Lower lobe of right lung (tissue), 2 donors: ENCODE measurements at places on chromosomes 1 and 21. TPM values are rescaled to one million over a fixed set of nuclear protein-coding genes. Genes with fewer than 3 reads are reported as not detected.
A peak's percentile ranks its signal among the peaks of the same experiment; 100 is the strongest.

ASCL5 gene
- total RNA-seq, result not detected

NTRK1 gene
- total RNA-seq, result 1.9 TPM

PDC gene
- total RNA-seq, result not detected

OPRD1 gene
- total RNA-seq, result not detected

SIKE1 gene
- 34.3 TPM for total RNA-seq

DNA sequence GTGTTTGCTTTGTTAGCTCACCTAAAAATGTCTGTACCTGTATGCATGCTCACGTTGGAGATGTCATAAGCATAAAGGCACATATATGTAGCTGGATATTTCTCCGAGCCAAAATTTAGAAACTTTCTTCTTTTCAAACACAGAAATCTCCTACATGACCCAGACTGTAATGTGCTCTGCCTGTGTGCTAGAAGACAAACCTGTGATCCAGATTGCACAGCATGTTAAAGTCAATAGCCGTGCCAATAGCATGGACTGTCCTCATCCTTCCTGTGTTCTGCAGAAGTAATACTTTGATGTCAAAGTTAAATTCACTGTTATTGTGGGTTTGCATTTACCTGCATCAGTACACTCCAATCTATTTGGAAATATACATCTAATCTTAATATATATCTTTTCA is 346.2 kb upstream of the ZRANB2 start:
- H3K27ac ChIP-seq, result no peak overlapping the region
- H3K4me3 ChIP-seq, result no peak overlapping the region
- H3K36me3 ChIP-seq, result no peaks in the 10 kb centered on the region
- DNase-seq, result no peak
- no peaks in the 10 kb centered on the region for H3K4me1 ChIP-seq

DNA sequence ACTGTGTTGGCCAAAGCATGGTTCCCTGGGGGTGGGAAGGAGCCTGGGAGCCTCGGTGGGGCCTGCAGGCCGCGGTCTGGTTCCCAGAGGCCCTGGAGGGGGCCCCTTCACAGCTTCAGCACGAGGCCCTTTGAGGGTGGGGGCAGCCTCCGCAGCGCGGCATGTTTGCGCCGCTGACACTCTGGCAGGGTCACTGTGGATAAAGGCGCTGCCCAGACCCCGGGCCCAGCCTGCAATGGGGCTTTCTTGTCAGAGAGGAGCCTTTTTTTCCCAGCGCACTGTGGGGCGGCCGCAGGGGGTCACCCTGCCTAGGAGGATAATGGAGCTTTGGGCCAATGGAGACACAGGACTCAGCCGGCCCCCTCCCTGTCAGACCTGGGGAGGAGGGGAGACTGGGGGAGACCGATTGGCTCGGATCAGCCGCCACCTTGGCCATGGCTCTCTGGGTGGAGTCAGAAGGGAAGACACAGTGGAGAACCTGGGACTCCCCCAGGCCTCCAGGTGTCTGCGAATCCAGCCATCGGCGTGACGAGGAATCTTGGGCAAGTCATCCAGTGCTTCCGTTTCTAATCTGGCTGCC is 26.0 kb downstream of the EPHB2 start:
- H3K27me3 ChIP-seq, result no peaks in the 10 kb centered on the region
- H3K4me1 ChIP-seq, result peaks cover 4% of the 10 kb centered on the region
- no peak overlapping the region for H3K4me3 ChIP-seq
- H3K36me3 ChIP-seq, result no peaks in the 10 kb centered on the region
- H3K27ac ChIP-seq, result no peak overlapping the region

GRCh38 chr1:115065021-115065420 is 24.3 kb downstream of the TSPAN2 start:
- peaks cover 8% of the 10 kb centered on the region for H3K4me1 ChIP-seq
- H3K36me3 ChIP-seq, result no peaks in the 10 kb centered on the region
- no peak overlapping the region for H3K4me3 ChIP-seq

GRCh38 chr1:230104395-230105244 is 37.6 kb downstream of the GALNT2 start:
- peak overlapping the region; percentile 76 for H3K27ac ChIP-seq
- H3K4me3 ChIP-seq, result peak overlapping the region; percentile 30
- peak; percentile 97 for DNase-seq

DNA sequence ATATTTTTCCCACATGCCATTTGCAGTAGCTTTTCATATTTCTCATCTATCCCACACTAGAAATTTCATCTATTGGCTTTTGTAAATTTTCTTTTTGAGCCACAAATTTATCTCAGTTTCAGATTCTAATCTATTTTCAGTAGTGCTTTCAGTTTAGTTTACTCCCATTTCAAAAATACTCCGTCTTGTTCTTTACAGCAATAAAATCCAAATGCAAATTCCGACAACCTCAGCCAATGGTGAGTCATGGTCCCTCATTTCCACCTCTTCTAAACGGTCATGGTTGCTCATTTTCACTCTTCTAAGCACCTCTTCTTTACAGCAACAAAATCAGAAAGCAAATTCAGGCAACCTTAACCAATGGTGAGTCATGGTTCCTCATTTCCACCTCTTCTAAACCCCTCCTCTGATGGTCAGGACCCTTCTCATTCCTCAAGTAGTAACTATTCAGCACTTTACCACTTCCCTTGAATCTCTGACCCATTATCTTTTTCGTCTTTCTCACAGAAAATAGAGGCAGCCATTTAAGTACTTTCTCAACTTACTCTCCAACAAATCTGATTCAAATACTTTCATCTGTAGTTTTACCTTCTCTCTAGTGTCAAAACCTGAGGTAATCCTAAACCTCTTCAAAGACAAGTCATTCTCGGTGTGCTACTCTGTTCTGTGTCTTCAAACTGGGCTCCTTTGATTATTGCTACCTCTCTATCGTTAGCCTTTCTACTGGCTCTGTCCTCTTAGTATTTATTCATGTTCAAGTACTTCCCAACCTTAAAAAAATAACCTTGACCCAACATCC is 34.4 kb downstream of the C21orf91 start:
- peak overlapping the region; percentile 19 for H3K27ac ChIP-seq
- no peak overlapping the region for H3K4me3 ChIP-seq
- H3K36me3 ChIP-seq, result peaks cover 10% of the 10 kb centered on the region
- no peak for DNase-seq

- H3K4me3 ChIP-seq, result no peak overlapping the region
- DNase-seq, result no peak
- H3K4me1 ChIP-seq, result no peaks in the 10 kb centered on the region
- H3K27me3 ChIP-seq, result no peaks in the 10 kb centered on the region
These were observed 36.7 kb downstream of the ERI3 start for GRCh38 chr1:44318097-44319088.

- H3K36me3 ChIP-seq, result peaks cover 24% of the 10 kb centered on the region
- H3K27me3 ChIP-seq, result no peaks in the 10 kb centered on the region
- no peak for DNase-seq
- no peak overlapping the region for H3K27ac ChIP-seq
These were observed 58.1 kb downstream of the LHX4 start for GRCh38 chr1:180287988-180288705.

DNA sequence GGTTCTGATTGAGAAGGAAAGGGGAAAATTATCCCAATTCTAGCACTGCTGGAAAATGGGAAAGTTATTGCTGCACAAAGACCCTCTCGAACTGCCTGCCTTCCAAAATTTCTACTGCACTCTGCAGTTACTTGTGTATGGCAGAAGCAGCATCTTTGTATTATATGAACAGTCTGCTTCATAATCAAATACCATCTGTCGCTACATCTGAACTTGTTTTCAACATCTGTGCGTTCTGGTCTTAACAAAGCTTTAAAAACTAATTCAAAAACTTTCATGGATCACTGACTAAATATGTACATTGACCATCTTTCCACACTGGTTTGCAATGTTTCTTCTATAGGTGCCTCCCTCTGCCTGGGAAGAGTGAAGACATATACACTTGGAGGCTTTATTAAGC is 79.2 kb downstream of the PROX1 start:
- no peaks in the 10 kb centered on the region for H3K36me3 ChIP-seq
- H3K27ac ChIP-seq, result no peak overlapping the region
- H3K4me3 ChIP-seq, result no peak overlapping the region
- H3K27me3 ChIP-seq, result no peaks in the 10 kb centered on the region

GRCh38 chr1:186708694-186709097 is 28.5 kb upstream of the PTGS2 start:
- no peak overlapping the region for H3K4me3 ChIP-seq
- no peak overlapping the region for H3K27ac ChIP-seq
- DNase-seq, result no peak
- H3K27me3 ChIP-seq, result no peaks in the 10 kb centered on the region
- H3K36me3 ChIP-seq, result no peaks in the 10 kb centered on the region

DNA sequence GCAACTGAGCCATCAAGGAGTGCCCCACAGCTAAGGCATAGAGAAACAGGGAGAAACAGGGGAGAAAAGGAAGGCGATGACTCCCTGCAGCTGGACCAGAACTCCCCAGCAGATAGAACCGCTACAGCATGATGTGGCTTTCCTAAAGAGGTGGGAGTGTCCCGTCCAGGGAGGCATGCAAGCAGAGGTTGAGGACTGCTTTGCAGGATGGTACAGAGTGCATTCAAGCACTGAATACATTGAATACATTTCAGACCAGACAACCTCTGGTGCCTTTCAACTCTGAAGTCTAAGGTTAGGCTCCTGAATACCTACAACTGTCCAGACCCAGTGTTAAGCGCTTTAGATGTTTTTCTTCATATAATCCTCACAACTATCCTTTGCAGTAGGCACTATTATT is 13.3 kb downstream of the DLGAP3 start:
- H3K4me3 ChIP-seq, result no peak overlapping the region
- no peak overlapping the region for H3K27ac ChIP-seq
- H3K4me1 ChIP-seq, result no peaks in the 10 kb centered on the region
- H3K36me3 ChIP-seq, result no peaks in the 10 kb centered on the region

- peak overlapping the region; percentile 97 for H3K27ac ChIP-seq
- no peaks in the 10 kb centered on the region for H3K36me3 ChIP-seq
- no peak overlapping the region for H3K4me3 ChIP-seq
- no peak for DNase-seq
- H3K4me1 ChIP-seq, result peaks cover 79% of the 10 kb centered on the region
These were observed 19.7 kb downstream of the BTG2 start for GRCh38 chr1:203325026-203325417.

DNA sequence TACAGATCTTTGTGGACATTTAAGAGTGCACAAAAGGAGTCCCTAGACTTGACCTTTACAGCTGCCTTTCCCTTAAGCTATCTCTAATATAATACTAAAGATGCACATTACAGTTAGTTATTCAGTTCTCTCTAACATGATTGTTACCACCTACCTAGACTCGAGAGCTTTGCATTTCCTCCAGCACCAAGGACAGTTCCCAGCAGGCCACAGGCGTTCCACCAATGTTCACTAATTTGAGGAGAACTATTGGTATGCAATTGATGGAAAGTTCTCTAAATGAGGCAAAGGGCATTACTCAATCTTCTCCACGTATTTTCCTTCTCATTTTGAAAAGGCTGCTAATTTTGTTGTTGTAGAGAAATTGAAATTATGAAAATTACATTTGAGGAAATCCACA is 5.4 kb upstream of the NTNG1 start:
- H3K27me3 ChIP-seq, result peaks cover 7% of the 10 kb centered on the region
- H3K36me3 ChIP-seq, result no peaks in the 10 kb centered on the region
- DNase-seq, result no peak
- peaks cover 11% of the 10 kb centered on the region for H3K4me1 ChIP-seq
